Cortex of kidney (tissue), 1 donor: ENCODE measurements at places on chromosomes 12 and 14.

GRCh38 chr12:111926631-111927030 is 84.6 kb downstream of the MAPKAPK5 start:
- no peak for DNase-seq

DNA sequence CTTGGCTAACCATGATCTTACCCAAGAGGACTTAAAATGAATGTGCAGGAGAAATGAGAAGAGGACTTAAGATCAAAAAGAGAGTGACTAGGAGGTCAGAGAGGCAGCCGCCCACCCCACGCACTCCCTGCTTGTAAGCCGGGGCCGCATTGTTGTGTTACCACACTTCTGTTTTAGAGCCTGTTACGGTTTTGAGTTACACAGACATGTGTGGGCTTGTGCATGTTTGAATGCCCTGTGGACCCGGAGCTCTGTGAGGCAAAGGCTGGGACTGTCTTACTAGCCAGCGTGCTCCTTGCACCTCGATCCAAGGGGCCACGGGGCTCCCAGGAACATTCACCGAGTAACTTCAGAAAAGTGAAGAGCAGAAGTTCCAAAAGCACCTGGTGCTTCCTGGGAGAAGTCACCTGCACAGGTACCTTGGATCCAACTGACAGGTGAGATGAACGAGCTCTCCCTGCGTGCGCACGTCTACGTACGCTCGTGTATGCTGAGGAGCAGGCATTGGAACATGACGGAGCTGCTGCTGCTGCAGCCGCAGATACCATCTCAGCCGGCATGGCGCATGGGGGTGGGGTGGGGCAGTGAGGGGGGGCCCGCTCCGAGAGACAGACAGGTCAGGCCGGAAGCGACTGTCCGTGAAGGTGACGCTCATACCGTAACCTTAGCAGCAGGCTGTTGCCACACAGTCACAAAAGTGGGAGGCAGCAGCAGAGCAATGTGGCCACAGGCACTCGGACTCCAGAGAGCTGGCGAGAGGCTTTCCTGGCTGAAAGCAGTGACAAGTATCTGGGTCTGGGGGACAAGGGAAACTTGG is 23.7 kb downstream of the SFSWAP start:
- no peak for DNase-seq

DNA sequence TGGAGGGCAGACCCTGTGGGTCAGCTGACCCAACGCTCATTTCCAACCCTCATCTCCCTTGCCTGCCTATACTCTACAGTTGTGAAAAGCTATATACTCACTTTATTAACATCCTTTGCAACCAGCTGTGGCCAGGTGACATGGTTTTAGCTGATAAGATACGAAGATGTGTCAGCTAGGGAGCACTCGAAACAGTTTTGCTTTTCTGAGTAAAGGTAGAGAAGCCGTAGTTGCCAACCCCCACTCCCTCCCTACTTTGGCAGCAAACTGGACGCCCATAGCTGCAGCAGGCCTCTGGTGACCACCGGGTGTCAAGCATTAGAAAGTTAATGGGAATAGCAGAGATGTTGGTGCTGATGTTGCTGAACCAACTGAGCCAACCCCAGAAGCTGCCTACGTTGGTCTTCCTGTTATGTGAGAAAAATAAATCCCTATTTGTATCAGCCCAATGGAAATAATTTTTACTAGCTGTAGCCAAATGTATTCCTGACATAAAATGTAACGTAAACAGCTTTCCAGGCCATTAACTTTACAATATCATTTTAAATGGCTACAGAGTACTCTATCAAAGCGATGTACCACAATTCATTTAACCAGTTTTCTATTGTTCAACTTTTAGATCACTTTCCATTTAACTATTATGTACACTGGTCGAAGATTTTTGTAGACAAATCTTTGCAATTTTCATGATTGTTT is 98.5 kb upstream of the TMCC3 start:
- DNase-seq: no peak

GRCh38 chr12:5388581-5389535 is 43.0 kb upstream of the NTF3 start:
- no peak for DNase-seq

DNA sequence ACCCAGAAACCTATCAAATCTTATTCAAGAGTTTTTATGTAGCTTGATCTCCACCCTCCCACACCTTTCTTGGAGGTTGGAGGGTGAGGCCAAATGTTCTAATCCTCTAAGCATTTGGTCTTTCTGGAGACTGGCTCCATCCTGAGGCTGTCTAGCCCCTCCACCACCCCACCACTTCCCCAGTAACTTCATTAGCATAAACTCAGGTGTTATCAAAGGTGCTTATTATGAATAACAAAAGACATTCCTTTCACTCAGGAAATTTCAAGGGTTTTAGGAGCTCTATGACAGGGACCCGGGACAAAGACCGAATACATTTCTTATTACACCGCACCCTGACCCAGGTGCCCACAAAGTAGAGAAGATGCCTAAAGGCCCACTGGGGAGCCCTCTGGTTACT is 2.8 kb upstream of the TMEM229B start:
- DNase-seq: no peak

DNA sequence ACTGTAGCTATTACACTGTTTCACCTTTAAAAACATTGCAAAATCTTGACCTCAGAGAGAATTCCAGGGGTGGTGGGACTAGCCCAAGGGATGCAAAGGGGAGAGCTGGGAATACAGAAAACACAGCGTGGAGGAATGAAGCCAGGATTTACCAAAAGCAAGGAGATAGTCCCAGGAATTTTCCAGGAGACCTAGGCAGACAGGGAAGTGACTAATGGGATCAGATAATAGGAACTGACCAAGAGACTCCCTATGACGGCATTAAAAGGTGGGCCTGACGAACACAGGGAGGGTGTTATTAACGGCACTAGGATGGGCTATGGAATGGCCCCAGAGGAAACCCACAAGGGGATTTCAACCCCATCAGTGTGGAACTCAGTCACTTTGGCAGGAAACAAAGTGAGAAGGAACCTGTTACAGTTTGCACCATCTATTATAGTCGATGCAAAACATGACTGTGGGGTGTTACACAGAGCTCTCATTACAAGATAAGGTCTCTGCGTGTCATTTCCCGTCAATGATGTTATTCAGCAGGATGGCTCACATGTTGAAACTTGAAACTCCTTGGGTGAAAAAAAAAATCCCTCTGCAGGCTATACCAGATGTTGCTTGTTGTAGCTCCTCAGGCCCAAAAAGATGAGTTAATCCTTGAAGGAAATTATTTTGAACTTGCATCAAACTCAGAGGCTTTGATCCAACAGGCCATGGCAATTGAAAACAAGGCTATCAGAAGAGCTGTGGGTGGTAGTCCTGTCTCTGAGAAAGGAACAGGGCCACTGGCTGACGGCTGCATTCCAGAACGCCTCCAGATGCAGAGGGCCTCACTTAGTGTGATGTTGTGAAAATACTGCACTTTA is 58.7 kb downstream of the DRAM1 start:
- DNase-seq: no peak

DNA sequence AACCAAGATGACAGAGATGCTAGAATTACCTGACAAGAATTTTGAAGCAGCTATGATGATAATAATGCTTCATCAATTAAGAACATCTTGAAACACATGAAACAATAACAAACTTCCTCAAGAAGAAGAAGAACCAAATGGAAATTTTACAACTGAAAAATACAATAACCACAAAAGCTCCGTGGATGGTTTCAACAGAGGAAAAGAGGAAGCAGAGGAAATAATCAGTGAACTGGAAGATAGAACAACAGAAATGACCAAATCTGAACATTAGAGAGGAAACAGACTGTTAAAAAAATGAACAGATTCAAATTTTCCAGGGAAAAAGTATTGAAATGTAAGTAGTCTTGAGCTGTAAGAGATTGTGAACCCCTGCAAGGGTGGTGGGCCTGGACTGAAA is 62.8 kb upstream of the SLC35F4 start:
- DNase-seq: no peak

GRCh38 chr14:105505101-105505500 is 14.1 kb downstream of the TEDC1 start:
- DNase-seq: no peak

DNA sequence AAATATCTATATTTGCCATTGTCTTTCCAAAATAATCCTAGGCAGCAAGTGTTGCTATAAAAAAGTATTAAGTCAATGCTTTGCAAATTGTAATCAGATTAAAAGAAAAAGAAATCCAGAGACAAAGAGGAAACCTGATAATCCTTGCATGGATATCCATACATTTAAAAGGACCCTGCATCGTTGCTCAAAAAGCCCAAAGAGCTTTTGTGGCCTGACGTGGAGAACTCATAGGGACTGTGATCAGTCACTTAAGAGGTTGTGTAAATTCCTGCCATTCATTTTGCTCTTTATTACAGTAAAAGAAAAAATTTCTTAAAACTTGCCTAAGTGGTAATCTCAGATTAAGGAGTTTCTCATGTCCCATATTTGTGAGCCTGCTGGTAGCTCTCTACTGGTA is 392.6 kb downstream of the C12orf75 start:
- no peak for DNase-seq

GRCh38 chr12:107634530-107634929 is 51.1 kb upstream of the PWP1 start:
- DNase-seq: no peak

DNA sequence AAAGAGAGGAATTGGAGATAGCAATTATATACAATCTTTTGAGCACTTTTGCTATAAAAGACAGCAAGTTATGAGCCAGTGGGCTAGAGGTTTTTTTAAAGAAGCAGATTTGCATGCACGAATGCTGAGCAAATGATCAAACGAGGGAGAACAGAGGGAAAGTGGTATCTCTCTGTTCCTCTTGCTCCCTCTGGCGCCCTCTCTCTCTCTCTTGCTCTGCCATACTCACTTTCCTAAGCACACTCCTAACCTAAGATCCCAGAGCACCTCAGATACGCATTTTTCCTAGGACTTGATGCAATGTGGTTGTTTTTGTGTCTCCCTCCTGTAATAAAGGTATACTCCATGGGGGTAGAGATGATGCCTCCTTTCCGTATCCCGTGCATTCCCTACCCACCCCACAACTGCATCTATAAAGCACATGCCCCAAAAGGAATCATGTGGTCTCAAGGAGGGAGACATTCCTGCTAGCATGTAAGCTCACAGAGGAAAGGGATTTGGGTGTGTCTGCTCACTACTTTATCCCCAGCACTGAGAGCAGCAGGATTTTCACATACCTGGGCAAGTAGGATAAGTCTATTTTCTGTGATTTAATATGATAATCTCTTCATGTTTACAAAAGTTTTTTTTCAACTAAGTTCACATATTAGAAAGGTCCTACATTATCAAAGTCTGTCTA is 270.2 kb downstream of the SSPN start:
- no peak for DNase-seq

DNA sequence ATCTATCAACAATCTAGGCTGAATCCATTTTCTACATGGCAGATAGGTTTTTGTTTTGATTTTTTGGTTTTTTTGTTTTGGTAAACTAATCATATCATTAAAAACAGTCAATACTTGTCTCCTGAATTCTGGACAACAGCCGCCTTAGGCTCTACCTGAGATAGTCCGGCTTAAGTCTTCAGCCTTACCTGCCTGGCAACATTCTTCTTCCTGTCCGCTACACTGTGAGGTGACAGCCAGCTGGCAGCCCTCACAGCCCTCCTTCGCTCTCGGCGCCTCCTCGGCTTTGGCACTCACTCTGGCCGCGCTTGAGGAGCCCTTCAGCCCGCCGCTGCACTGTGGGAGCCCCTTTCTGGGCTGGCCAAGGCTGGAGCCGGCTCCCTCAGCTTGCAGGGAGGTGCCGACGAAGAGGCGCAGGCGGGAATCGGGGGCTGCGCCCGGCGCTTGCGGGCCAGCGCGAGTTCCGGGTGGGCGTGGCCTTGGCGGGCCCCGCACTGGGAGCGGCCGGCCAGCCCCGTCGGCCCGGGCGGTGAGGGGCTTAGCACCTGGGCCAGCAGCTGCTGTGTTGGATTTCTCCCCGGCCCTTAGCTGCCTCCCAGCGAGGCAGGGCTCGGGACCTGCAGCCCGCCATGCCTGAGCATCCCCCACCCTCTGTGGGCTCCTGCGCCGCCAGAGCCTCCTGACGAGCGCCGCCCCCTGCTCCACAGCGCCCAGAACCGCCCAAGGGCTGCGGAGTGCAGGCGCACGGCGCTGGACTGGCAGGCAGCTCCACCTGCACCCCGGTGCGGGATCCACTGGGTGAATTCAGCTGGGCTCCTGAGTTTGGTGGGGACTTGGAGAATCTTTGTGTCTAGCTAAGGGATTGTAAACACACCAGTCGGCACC is 49.0 kb downstream of the MDGA2 start:
- no peak for DNase-seq

DNA sequence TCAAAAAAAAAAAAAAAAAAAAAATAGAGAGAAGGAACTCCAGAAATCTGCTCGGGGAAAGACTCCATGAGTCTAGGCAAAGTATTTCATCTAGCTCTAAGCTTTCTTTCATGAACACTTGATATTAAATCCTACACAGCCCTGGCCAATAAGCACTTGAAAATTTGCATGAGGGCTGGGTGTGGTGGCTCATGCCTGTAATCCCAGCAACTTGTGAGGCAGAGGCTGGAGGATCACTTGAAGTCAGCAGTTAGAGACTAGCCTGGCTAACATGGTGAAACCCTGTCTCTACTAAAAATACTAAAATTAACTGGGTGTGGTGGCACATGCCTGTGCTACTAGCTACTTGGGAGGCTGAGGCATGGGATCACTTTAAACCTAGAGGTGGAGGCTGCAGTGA is 13.1 kb upstream of the METAP2 start:
- DNase-seq: no peak

DNA sequence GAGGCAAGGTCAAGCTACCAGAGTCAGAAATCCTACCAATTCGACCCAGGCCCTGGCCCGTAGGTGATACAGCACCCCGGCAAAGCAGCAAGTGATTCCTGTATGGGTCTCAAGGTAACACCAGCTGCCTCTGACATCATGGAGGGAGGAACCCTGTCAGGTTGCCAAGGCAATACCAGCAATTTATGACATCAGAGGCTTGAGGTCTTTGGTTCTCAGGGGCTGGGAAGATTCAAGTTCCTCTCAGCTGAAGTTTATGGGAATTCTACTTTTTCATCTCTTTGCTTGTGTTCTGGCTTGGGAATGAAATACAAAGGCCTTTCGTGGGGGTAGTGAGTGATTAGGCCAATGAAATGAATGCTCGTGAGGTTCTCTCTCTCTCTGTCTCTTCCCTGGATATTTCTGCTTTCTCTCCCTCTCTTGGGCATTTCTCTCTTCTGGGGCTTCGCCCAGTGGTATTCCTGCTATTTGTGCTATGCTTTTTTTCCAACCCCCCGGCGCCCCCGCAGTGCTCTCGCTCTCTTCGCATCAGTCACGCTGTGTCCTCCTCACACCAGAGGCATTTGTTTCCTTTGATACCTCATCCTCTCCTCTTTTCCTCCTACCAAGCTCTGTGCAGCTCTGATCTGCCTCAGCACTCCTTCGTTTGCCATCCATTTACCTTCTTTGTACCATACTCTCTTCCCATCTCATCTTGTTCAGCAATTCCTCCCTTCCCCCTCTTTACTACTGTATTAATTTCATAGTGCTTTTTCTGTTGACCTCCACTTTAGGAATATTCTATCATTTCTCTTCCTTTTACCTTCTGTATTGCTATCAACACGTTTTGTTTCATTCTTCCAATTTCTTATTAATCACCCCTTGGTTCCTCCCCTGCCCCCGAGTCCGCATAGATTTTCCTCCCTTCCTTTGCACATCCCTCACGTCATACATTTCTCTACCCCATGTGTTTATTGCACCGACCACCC is 2.9 kb downstream of the ZFHX2 start:
- no peak for DNase-seq

GRCh38 chr12:9132008-9132535 is 16.4 kb upstream of the A2M start:
- DNase-seq: no peak
